Stimulated activated CD4-positive, alpha-beta T cell treated with anti-CD3 and anti-CD28 coated beads, Interleukin-1b, Interleukin-23, amount 100 ng/mL, for 48 hours (primary cell): ENCODE measurements at places on chromosomes 2 and 18.

DNA sequence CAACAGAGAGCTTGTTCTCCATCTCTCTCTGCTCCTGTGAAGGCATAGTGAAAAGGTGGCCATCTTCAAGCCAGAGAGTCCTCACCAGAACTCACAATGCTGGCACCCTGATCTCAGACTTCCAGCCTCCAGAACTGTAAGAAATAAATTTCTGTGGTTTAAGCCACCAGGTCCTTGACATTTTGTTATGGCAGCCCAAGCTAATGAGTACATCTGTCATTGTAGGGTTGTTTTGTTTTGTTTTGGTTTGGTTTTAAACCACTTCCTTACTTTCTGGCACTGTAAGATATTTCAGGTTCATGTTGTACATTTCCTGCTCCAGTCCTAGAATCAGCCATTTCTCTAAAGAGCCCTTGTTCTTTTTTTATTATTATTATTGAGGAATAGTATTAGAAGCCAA lies 171.2 kb downstream of the CPS1 start:
- no peak for DNase-seq

GRCh38 chr18:63098018-63098981 lies 221.3 kb downstream of the BCL2 start:
- peak; percentile 37 for DNase-seq

- no peak for DNase-seq
Observed at GRCh38 chr18:44859751-44860439, 179.2 kb downstream of the SETBP1 start.

- DNase-seq: no peak
Observed at GRCh38 chr2:71453404-71454220, at the start of gene DYSF. Gene DYSF, plus strand, starts transcription at chr2:71453561.

DNA sequence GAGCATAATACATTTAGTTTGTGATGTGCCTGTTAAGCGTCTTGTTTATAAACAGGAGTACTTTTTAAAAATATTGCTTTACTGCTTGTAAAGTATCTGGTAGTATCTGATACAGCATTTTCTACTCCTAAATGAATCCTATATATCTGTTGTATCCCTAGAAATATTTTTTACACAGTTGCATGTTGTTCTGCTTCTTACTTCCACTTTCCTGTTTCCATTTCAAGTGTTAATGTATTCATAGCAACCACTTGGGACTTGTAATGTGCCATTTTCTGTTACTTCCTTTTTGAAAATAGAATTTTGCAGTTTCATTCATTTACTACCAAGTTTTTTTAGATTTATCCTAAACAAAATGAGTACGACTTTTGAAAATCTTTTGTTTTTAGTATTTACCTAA lies 24.9 kb downstream of the CCNT2 start:
- DNase-seq: no peak

DNA sequence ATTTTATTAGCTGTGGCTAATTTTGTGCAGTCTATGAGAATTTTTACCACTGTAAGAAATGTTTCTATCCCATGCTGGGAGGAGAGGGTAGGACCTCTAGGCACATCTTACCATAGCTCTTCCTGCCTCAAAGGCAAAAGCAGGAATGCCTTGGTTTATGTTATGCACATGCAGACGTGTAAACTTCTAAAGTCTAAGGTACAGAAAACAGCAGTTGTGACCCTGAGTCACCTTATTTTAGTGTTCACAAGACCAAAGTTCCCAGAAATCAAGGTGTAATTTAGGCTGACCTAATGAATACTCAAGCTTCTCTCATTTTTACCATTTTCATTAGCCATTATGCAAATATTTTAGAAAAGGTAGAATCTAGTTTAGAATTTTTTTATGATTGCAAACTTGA lies 15.4 kb upstream of the WIPF1 start:
- DNase-seq: no peak

DNA sequence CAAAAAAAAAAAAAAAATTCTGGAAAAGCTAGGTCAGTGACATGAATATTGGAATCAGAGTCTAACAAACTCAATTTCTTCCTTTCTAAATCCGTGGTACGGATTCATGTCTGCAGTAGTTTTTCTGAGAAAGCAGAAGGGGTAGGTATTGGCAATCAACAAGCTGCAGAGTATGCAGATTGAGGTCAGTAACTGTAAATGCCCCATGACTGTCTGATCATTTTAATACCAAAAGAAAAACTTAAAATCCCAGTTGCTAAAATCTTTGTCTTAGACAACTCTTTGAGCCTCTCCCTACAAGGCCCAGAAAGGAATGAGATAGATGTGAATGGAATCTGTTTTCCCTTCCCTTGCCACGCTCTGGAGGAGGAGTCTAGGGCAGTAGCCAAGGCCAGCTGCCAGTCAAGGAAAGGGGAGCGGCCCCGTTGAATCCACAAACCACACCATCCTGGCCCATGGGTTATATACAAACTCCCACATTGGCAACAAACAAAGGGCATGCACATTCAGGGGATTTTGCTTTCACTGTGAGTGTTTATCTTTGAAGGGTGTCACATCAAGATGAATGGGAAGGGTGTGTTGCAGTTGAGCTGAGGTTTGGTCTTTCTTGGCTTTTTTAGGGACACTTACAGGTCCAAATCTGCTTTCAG lies 6.1 kb upstream of the CASP8 start:
- no peak for DNase-seq

GRCh38 chr2:113273027-113273551 lies 5.6 kb downstream of the PAX8 start:
- DNase-seq: peak; percentile 15

- no peak for DNase-seq
Observed at GRCh38 chr18:48544116-48544515, 5.3 kb downstream of the CTIF start.

DNA sequence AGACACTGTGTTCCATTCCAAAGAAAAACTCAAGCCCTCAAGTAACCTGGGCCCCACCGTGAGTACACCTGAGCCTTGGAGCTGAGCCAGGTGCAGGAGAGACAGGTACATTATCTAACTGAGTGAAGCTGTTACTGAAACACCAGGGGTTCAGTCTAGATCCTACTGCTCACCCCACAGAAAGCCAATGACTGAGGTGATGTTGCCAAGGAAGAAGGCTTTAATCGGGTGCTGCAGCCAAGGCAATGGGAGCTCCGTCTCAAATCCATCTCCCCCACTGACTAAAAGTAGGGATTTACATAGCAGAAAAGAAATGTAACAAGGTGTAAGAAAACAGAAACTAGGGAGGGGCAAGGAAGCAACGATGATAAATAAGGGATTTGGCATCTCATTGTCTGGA lies 15.2 kb upstream of the SLC14A1 start:
- DNase-seq: no peak

GRCh38 chr2:170090229-170090628 lies 87.7 kb upstream of the MYO3B start:
- no peak for DNase-seq

DNA sequence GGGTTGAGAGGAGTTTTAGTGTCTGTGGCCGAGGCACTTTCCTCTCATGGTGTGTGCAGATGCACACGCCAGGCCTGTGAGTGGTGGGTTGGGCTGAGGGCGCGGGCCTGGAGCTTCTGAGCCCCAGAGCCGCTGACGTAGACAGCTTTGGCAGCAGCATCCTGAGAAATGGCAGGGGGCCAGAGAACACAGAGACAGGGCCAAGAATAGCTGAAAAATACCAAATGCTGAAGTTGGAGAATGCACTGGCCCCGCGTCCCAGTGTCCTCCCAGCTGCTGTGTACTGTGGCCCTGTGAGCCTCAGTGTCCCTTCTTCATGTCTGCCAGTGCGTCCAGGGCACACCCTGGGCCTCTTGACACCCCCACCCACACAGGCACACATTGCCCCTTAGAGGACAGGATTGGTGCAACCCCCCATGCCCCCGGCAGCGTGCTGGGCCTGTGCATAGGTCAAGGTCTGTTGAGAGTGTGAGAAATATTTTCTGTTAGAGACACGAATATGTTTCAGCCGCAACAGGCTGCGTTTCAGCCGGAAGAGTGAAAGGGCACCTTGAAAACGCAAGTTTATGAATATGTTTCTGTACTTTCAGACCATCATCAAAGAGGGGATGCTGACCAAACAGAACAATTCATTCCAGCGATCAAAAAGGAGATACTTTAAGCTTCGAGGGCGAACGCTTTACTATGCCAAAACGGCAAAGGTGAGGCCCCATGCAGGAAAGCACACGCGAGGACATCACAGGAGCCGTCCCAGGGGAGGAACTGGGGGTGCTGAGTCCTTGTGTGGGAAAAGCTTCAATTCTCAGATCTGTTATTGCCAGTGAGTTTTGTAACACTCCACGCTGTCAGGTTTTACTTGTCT lies 33.6 kb downstream of the DGKD start:
- no peak for DNase-seq

- no peak for DNase-seq
Observed at GRCh38 chr2:180021850-180022249, 14.8 kb upstream of the CWC22 start.

GRCh38 chr2:118065015-118065706 lies 23.1 kb upstream of the INSIG2 start:
- no peak for DNase-seq

DNA sequence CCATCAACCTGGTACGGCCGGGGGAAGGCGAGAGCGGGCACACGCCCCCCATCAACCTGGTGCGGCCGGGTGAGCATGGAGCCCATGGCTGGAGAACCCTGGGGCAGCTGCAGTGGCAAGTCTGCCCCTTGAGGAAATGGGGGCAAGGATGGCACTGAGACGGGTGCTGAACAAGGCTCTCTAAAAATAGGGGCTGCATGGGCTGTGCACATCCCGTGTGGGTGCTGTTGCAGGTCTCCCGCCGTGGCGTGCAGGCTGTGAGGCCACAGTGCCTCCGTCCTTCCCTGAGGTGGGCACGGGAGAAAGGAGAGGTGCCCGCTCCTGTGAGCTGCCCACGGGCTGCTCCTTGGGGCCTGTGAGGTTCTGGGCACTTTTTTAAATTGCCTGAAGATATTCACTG lies 99.2 kb downstream of the NFATC1 start:
- no peak for DNase-seq

GRCh38 chr2:42762155-42762554 lies 1.8 kb downstream of the OXER1 start:
- DNase-seq: no peak

- DNase-seq: no peak
Observed at GRCh38 chr2:29751390-29751789, 170.0 kb downstream of the ALK start.

DNA sequence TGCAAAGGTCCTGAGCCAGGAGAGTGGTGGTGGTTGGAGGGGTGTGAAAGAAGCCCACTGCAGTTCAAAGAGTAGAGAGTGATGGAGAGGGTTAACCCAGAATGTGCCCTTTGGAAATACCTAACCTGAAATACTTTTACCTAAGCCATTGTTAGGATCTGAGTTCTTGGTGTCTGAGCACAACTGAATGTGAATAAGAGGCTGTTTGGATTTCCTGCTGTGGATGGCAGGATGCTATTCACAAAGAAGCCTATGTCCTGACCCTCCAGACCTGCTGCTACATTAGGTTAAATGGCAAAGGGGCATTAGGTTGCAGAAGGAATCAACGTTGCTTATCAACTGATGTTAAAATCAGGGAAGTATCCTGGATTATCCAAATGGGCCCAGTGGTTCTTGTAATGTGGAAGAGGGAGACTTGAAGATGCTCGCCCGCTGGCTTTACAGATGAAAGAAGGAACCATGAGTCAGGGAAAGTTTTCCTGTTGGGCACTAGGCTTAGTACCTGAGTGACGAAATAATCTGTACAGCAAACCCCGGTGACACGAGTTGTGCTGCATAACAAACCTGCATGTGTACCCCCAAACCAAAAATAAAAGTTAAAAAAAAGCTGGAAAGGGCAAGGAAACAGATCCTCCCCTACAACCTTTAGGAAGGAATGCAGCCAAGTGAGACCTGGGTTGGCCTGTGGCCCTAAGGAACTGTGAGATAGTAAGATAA lies 27.2 kb downstream of the ITGA6 start:
- no peak for DNase-seq

DNA sequence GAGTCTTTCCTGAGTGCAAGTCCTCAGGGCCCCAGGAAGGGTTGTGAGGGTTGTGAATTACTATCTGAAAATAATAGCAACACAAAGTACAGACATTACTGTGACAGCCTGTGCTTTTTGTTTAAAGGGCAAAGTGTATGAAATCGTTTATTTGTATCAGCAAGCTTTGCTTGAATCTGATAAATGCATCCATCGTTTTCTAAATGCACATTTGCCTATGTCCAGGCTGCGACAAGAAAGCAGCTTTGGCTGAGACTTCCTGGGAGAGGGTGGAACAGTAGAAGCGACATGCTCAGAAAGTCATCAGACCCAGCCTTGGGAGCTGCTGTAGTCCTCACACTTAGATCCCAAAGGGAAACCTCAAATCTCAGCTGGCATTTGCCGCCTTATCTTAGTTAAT lies 524.2 kb upstream of the SALL3 start:
- DNase-seq: no peak

GRCh38 chr2:7209757-7210555 lies 292.7 kb downstream of the RNF144A start:
- DNase-seq: no peak

GRCh38 chr2:197628043-197628500 lies 47.3 kb downstream of the RFTN2 start:
- DNase-seq: no peak

GRCh38 chr2:144489315-144489916 lies 30.5 kb downstream of the ZEB2 start:
- no peak for DNase-seq

GRCh38 chr2:171798156-171798820 lies 95.8 kb downstream of the SLC25A12 start:
- DNase-seq: no peak

DNA sequence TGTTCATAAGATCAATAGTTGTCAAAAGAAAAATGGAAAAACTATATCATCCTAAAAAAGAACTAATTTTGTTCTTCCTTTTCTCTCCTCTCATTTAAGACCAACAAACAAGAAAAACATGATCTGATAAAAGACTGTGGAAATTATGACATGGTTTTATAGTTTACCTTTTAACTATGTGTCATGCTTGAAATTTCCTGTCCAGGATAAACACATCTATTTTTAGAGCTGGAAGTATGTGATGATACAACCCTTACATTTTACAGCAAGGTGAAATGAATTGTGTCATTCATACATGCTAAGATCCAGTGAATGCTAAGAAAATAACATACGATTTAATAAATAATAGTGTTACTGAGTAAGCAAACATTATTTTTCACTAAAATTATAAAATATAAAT lies 89.9 kb downstream of the GULP1 start:
- DNase-seq: no peak

GRCh38 chr2:101305492-101306078 lies 2.9 kb downstream of the RNF149 start:
- DNase-seq: no peak
